ENCODE measurements at places on chromosomes 7 and 10.
A peak's percentile ranks its signal among the peaks of the same experiment; 100 is the strongest.

DNA sequence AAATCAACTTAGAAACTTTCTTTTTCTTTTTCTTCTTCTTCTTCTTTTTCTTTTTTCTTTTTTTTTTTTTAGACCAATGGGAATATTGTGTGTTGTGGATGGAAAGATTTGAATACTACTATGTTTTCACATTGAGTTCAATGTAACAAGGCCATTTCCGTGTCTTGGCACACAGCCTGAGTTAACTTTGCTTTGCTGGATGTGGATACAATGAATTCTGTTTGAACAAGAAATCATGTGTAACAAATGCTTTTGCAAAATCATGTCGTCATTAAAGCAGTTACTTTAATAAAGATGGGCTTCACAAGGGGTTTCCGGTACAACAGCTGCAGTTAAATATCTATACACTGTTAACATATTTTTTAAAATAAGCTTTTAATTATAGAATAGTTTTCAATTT lies 13.5 kb upstream of the ENTPD1 start:
- no peak for DNase-seq

DNA sequence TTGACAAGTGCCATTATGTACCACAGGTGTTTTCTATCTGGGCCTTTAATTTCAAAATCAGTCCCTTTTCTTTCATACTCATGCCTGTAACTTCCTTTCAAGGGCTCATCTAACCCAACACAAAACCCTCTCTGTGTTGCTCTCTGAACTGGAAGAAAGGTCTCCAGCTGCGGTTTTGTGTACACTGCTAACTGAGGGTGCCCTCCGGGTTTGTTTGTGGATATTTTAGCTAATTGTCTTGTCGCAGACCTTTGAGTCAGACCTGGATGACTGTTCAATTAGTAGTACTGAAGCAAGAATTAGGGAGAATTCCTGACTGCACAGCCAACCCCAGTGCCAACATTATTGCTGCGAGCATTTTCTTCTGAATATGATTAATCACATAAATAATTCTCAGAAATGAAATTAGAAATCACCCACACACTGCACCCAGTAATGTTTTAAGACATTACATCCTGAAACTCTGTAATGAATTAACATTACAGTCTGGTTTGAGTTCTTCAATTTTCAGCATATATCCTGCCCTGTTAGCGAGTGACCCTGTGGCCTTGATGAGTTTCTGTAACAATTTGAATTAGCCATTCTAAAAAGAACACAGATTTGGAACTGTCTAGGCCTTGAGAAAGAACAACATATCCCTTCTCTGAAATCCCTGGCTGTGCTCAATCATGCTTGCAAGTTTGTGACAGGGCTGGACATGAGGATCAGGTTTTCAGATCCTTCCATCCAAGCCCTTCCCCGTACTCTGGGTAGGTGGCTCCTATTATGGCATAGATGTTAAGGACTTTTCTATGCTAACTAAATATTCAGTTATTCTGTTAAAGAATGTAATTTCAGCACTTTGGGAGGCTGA lies 460.1 kb downstream of the PLXDC2 start:
- no peak for DNase-seq

DNA sequence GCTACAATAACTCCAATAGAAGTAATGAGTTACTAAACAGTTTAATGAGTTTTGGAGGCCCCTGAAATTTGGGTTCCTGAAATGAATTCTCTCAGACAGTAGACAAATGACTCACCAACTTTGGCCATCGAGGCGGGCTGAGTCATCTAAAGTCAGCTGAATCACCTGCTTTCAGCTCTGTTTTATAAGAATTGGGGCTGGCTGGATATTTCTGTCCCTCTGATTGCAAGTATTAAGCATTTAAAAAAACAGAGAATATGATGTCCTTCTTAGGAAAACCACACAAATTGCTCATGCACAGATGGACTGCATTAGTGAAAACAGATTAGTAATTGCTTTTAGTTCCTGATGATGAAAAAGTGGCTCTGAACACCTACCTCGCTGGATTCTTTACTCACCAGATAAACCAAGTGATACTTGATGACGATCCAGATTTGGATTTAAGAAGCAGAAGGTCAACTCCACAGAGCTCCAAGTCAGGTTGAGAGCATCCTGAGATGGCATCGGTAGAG lies 59.1 kb downstream of the ZNF365 start:
- DNase-seq: peak; percentile 90

DNA sequence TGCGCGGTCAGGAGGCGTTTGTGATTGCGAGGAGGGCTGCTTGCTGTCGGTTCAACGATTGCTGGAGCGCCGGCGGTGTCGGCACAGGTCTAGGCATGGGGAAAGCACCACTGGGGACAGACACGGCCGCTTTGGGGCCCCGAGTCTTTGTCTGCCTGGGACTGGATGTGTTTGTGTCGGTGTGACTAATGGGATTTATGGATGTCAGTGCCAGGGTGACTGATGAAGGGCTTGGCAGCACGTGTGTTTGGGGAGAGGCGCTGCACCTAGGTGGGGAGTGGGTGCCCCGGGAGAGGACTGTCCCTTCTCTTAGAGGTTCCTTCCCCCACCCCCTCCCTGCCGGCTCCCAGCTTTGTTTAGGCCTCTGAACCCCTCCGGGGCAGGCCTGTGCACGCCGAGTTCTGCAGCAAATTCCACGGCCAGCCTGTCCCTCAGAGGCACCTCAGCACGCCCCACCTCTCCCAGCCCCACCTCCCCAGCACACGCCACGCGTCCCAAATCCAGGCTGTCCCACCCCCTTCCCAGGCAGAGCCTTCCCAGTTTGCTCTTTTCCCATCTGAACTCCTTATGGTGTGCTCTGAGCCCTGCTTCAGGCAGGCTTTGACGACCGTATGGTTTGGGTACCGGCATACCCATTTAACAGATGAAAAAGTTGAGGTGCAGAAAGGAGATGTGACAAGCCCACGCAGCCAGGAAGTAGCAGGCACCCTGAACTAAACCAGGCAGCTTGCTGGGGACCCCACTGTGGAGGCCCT lies 6.4 kb upstream of the TNRC18 start:
- DNase-seq: peak; percentile 77

DNA sequence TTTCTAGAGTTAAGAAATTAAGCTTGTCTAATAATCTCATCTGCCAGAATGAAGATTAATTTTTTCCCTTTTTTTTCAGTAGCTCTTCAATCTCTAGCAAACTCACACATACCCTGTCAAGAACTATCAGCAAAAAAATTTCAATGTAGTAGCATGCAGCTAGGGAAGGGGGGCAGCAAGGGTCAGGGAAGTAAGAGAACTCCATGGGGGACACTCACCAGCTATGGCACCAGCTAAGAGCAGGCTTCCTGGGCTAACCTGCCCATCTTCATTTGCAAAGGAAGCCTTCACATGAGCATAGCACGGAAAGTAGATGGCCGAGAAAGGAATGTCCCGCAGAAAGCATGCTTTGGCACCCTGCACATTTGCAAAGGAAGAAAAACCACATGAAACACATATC lies 190.4 kb downstream of the SLC25A13 start:
- DNase-seq: no peak

GRCh38 chr7:47634273-47634672 lies 52.4 kb upstream of the TNS3 start:
- DNase-seq: no peak

DNA sequence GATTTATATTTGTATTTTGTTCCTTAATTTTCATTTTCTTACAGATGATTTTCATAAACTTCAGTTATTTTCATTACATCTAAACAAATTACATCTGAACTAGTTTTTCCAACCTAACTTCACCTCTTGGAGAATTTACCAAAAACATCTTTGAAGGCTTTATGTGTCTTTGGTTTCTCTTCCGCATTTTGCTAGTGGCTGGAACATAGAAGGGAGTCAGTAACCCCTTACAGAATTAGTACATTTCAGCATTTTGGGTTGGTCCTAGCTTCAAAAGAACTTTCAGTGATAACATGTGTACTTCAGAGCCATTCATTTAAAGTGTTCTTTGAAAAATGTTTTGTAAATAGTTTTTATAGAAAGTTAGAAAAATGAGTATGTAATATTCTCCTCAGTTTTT lies 169.8 kb upstream of the MTPN start:
- no peak for DNase-seq

- no peak for DNase-seq
Observed at GRCh38 chr7:37149051-37149772, 299.5 kb downstream of the ELMO1 start.

- DNase-seq: peak; percentile 10
Observed at GRCh38 chr7:33039257-33039902, 23.2 kb downstream of the NT5C3A start.

DNA sequence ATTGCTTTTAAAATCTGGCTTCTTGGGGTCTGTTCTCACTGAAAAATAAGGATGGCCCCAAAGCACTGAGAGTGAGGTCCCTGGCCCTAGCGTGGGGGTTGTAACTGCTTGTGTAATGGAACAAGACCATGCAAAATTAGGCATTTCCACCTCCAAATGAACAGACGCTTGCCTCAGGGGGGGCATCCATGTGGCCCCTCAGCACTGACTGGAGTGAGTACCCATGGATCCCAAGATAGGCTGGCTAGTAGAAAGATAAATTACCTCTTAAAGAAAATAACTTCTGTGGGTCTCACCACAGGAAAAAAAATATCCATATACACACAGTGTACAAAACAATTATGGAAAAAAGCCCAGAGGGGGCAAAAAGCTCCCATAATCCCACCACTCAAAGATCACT lies 15.2 kb upstream of the CPA1 start:
- no peak for DNase-seq

DNA sequence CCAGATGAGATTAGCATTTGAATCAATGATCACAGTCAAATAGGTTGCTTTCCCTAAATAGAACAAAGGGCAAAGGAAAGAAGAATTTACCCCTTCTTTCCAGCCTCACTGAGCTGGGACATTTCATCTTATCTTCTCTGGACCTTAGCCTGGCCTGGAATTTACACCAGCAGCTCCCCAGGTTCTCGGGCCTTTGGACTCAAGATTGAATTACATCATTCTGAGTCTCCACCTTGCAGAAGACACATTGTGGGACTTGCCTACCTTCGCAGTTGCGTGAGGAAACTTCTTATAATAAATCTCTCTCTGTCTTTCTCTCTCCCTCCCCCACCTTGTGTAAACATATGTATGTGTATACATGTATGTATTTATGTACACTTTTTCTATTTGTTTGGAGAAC lies 732.4 kb downstream of the IPMK start:
- DNase-seq: no peak

GRCh38 chr10:19014498-19014897 lies 34.1 kb upstream of the MALRD1 start:
- DNase-seq: no peak

DNA sequence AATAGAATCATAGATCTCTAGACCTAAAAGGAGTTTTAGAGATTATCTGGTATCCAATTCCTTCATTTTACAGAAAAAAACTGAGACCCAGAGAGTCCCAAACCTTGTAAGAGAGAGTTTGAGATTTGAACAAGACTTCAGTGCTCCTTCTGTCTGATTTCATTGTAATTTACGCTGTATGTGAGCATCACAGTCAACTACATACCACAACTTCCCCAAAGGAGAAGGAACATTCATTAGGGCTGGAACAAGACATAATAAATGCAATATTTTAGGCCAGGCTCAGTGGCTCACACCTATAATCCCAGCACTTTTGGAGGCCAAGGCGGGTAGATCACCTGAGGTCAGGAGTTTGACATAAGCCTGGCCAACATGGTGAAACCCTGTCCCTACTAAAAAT lies 17.3 kb upstream of the PRKAR2B start:
- no peak for DNase-seq

- no peak for DNase-seq
Observed at GRCh38 chr10:28481968-28482367, 51.0 kb upstream of the WAC start.

GRCh38 chr7:101586078-101586905 lies 42.8 kb downstream of the MYL10 start:
- DNase-seq: peak; percentile 10

- peak; percentile 63 for DNase-seq
Observed at GRCh38 chr7:16421333-16422102, at the start of gene CRPPA. CRPPA (minus strand) TSS chr7:16421538; CDS start chr7:16421322, 216 bp downstream.

DNA sequence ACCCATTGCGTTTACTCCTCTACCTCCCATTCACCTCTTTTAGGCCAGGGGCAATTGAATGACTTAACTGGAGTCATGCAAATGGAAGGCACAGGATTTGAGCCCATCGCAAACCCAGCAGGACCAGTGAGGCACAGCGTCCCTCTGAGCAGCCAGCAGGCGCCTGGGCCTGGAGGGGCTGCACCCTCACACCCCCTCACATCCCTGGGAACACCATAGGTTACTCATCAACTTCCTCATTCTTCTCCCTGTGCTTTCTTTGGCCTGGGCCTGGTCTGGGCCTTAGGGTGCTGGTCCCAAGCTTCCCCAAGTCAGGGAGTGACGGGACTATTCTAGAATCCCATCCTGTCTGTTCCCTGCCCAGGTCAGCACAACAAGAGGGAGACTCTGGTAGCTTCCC lies 169.4 kb upstream of the EEPD1 start:
- no peak for DNase-seq

GRCh38 chr10:87068281-87068680 lies 26.4 kb downstream of the GLUD1 start:
- DNase-seq: no peak

GRCh38 chr7:34031156-34031555 lies 125.8 kb downstream of the BMPER start:
- no peak for DNase-seq
